CD8-positive, alpha-beta memory T cell (primary cell): ENCODE measurements at places on chromosomes 1 and 21. TPM values are rescaled to one million over a fixed set of nuclear protein-coding genes. Genes with fewer than 3 reads are reported as not detected.

DNA sequence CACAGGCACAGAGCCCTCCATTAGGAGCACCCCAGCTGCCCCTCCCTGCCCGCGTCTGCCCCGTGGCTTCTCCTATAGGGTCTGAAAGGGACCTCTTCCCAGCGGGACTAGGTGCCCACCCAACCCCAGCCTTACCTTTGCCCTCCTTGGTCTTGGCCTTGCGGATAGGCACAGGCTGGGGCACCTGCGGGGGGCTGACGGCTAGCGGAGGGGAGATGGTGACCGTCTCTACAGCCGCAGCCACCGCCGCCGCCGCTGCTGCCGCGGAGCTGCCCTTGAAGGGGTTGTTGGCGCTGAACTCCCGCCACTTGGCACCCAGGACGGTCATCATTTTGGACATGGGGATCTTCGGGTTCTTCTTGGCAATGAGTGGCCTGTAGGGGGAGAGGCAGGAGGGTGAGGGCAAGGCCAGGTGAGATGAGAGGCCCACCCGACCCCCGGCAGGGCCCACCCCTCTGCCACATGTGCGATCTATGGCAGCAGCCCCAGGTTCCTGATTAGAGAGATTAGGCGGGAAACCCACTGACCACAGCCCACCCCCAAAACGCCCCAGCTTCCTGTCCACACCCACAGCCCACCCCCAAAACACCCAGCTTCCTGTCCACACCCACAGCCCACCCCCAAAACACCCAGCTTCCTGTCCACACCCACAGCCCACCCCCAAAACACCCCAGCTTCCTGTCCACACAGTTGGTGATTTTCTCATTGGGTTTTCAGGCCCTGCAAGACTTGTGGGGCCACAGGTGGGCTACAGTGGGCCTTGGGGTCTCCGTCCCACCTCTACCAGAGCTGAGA lies 25.4 kb downstream of the CHD5 start:
- H3K27me3 ChIP-seq: no peaks in the 10 kb centered on the region
- H3K4me1 ChIP-seq: no peaks in the 10 kb centered on the region
- no peaks in the 10 kb centered on the region for H3K36me3 ChIP-seq

- no peak overlapping the region for H3K4me3 ChIP-seq
- H3K36me3 ChIP-seq: no peaks in the 10 kb centered on the region
- no peaks in the 10 kb centered on the region for H3K4me1 ChIP-seq
- no peak for DNase-seq
- no peaks in the 10 kb centered on the region for H3K27me3 ChIP-seq
Measured at GRCh38 chr1:84174051-84174556, 30.0 kb downstream of the PRKACB start.

GRCh38 chr1:193558491-193559028 lies 372.1 kb upstream of the B3GALT2 start:
- no peaks in the 10 kb centered on the region for H3K36me3 ChIP-seq
- no peak overlapping the region for H3K4me3 ChIP-seq
- H3K27me3 ChIP-seq: no peaks in the 10 kb centered on the region
- no peaks in the 10 kb centered on the region for H3K4me1 ChIP-seq
- DNase-seq: no peak

DNA sequence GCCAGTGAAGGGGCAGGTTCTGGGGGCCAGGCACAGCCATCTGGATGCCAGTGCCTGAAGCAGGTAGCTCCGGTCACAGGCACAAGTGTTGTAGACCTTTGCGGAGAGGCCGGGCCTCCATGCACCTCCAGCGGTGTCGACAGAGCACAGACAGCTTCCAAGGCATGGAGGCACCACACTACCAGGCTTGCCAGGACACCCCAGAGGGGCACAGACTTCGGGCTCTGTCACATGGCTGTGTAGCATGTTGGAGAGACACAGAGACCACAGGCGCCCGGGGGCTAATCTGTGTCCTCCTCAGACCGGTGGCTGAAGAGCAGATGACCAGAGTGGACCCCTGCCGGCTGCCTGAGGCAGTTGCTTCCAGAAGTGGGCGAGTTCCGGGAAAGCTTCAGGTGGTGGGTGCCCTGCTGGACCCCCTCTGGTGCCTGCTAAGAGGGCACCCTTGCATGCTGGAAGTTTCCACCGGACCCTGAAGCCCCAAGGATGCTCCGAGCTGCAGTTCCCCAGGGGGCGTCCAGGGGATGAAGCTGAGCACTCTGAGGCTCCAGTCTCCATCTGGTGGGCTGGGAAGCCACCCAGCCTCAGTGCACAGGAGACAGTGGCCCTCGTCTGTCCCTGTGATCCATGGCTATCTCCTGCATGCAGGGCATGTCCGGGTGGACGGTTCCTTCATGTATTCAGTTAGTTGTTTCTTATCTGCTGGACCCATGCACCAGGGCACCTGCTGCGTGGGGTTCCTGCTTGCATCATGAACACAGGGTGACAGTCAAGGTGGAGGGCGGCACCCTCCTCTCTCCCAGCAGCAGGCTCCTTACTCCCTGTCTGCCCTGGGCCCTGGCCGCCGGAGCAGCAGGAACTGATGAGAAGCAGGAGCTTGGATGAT lies 82.4 kb downstream of the OBSCN start:
- H3K27me3 ChIP-seq: no peaks in the 10 kb centered on the region
- no peak overlapping the region for H3K27ac ChIP-seq
- no peak for DNase-seq
- no peak overlapping the region for H3K4me3 ChIP-seq
- no peaks in the 10 kb centered on the region for H3K36me3 ChIP-seq

- H3K4me1 ChIP-seq: peaks cover 4% of the 10 kb centered on the region
- no peak overlapping the region for H3K4me3 ChIP-seq
- H3K27ac ChIP-seq: no peak overlapping the region
- peaks cover 8% of the 10 kb centered on the region for H3K36me3 ChIP-seq
- no peak for DNase-seq
- no peaks in the 10 kb centered on the region for H3K27me3 ChIP-seq
Measured at GRCh38 chr1:229325853-229326487, 16.9 kb downstream of the CCSAP start.

DNA sequence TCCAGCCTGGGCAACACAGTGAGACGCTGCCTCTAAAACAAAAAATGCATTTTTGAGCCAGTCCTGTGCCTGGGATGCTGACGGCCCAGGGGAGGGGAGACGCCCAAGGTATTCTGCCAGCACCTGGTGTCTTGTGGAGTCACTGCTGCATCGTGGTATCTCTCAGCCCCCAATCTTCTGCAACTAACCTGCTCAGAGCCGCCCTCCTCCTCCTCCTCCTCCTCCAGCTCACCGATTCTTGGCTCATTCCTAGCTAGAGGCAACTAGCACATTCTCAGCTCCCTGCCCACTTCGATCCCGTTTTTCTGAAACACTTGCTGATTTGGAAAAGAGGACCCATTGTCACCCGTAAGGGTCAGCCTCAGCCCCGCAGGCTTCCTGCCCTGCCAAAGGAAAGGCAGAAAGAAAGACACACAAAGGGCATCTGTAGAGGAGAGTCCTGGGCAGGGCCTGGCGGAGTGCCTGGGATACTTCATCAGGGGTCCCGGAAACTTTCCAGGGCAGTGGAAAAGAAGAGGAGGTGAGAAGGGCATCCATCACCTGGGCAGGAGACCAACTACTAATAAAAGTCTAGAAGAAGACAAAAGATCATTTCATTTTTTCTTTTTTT lies 20.7 kb downstream of the GPR157 start:
- DNase-seq: no peak
- no peak overlapping the region for H3K4me3 ChIP-seq
- H3K36me3 ChIP-seq: no peaks in the 10 kb centered on the region
- no peaks in the 10 kb centered on the region for H3K4me1 ChIP-seq
- no peaks in the 10 kb centered on the region for H3K27me3 ChIP-seq
- no peak overlapping the region for H3K27ac ChIP-seq

DNA sequence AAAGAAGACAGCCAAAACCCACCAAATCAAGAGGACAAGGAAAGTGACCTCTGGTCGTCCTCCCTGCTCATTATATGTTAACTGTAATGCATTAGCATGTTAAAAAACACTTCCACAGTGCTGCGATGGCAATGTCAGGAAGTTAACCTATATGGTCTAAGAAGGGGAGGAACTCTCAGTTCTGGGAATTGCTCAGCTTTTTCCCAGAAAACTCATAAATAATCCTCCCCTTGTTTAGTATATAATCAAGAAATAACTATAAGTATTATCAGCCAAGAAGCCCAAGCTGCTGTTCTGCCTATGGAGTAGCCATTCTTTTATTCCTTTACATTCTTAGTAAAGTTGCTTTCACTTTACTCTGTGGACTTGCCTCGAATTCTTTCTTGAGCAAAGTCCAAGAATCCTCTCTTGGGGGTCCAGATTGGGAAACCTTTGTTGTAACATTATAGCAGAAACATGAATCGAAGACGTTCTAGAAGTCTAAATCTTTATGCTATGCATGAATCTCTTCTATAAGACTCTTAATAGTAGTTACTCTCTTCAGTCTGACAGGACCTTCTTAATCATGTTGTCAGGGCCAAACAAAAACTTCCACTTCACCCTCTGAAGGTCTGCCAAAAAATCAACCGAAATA lies 110.0 kb upstream of the VANGL1 start:
- no peak overlapping the region for H3K27ac ChIP-seq
- no peaks in the 10 kb centered on the region for H3K27me3 ChIP-seq
- DNase-seq: no peak
- H3K4me1 ChIP-seq: no peaks in the 10 kb centered on the region
- H3K36me3 ChIP-seq: no peaks in the 10 kb centered on the region
- H3K4me3 ChIP-seq: no peak overlapping the region

DNA sequence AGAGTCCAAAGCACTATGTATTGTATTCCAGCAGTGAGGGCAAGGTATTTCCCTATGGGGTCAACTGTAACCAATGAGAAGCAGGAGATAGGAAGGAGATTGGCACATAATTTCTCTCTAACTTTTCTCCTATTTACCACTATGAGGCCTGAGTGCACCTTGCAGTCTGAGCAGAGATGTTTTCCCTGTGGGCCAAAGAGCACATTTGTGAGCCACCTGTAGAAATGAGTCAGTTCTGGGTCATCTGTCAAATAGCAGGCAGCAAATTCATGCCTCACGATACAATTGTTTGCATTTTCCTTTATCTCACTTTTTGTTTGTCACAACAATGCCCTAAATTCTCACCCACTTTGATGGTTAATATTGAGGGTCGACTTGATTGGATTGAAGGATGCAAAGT lies 547.2 kb upstream of the NCAM2 start:
- no peak overlapping the region for H3K27ac ChIP-seq
- DNase-seq: no peak
- no peaks in the 10 kb centered on the region for H3K36me3 ChIP-seq
- no peaks in the 10 kb centered on the region for H3K4me1 ChIP-seq
- H3K4me3 ChIP-seq: no peak overlapping the region

DNA sequence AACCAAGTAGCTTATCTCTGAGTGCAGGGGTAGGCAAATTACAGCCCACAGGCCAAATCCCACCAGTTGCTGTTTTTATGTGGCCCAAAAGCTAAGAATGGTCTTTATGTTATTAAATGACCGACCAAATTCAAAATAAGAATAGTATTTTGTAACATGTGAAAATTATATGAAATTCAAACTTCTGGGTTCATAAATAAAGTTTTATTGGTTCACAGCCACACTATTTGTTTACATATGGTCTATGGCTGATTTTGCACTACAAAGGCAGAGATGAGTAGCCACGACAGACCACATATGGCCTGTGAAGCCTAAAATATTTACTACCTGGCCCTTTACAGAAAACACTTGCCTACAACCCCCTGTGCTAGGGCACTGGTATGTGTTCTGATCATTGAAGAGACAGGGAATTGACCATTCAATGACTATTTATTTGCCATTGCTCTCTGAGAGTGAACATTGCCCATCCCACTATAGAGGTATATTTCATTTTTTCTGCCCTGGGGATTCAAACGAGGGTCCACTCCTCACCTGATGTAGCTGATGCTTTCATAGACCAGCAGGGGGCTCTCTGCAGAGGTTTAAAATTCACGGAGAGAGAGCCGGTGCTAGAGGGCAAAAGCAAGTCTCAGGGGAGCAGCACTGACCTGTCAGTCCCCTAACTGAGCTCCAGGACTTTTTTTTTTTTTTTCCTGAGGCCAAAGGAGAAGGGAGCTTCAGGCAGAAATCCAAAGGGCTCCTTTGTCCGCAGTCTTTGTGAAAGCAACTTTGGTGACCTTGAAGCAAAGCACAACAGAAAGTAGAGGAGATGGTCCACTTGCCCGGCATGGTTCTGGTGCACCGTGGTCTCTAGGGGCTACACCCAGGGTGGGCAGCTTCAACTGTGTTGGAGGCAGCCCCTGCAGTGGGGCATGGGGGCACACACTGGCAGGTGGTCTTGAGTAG lies 7.3 kb upstream of the GNL2 start:
- no peaks in the 10 kb centered on the region for H3K27me3 ChIP-seq
- H3K4me3 ChIP-seq: no peak overlapping the region
- no peak overlapping the region for H3K27ac ChIP-seq
- H3K4me1 ChIP-seq: no peaks in the 10 kb centered on the region

GRCh38 chr1:164519426-164519825 lies 39.6 kb upstream of the PBX1 start:
- H3K36me3 ChIP-seq: no peaks in the 10 kb centered on the region
- no peak overlapping the region for H3K4me3 ChIP-seq
- H3K27me3 ChIP-seq: no peaks in the 10 kb centered on the region
- no peak overlapping the region for H3K27ac ChIP-seq
- no peak for DNase-seq

DNA sequence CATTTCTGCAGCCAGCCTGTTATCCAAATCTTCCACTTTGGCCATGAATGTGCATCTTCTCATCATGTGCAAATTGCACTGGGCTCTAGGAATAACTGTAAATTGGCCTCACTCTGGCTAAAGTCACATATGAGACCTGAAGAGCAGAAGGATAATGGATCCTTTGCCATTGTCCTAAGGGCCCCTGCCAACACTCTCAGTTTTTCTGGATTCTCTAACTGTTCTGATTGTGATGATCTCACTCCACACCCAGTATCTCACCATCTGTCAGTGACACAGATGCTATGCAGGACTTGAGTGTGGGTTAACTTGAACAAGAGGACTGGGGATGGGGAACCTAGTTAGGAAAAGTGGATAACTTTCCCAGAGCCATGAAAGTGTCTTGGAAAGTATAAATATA lies 8.5 kb upstream of the FYB2 start:
- H3K4me3 ChIP-seq: no peak overlapping the region
- H3K36me3 ChIP-seq: no peaks in the 10 kb centered on the region
- H3K27me3 ChIP-seq: no peaks in the 10 kb centered on the region
- H3K4me1 ChIP-seq: no peaks in the 10 kb centered on the region

DNA sequence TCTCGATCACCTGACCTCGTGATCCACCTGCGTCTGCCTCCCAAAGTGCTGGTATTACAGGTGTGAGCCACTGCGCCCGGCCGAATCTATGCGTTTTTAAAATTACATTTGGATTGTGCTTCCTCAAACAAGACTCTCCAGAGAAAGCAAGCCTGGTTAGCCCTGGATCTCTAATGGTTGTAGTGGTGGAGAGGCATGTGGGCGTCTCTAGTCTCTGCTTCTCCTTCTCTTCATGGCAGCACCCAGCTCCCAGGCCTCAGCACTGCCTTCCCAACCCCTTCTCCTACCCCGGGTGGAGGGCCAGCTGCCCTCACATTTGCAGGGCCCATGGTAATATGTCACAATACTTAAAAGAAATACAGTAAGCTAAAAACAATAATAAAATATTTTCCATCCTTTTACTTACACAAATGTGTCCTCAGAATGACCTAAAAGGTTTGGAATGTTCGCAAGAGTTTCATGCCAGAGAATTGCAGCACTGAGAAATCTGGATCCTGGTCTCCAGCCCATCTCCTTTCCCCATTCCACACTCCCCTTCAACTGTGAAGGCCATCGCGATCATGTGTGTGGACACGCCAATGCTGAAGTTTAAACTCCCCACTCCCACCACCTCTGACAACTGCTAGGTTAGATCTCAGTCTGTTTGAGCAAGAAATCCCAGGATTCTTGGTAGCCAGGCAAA lies 7.0 kb downstream of the OR14I1 start:
- no peaks in the 10 kb centered on the region for H3K4me1 ChIP-seq
- no peaks in the 10 kb centered on the region for H3K36me3 ChIP-seq
- no peak overlapping the region for H3K27ac ChIP-seq
- no peaks in the 10 kb centered on the region for H3K27me3 ChIP-seq
- H3K4me3 ChIP-seq: no peak overlapping the region
- DNase-seq: no peak

The TTLL7 gene
- 0.97 TPM for total RNA-seq

The AMY1A gene
- not detected for total RNA-seq
